ENCODE measurements at places on chromosomes 2 and 18. TPM values are rescaled to one million over a fixed set of nuclear protein-coding genes. Genes with fewer than 3 reads are reported as not detected.

Gene MRO
- total RNA-seq = not detected

Gene REEP1
- total RNA-seq = not detected

Gene CAPN14
- 0.30 TPM for total RNA-seq

Gene MGAT5
- 21.6 TPM for total RNA-seq

Gene SNTG2
- 0.55 TPM for total RNA-seq

Gene GPR75
- total RNA-seq = 0.62 TPM

Gene CBLN2
- not detected for total RNA-seq

Gene SLC9A4
- not detected for total RNA-seq
